NCI-H748 treated with DMSO at 0.1 percent for 48 hours (cell line): ENCODE measurements at places on chromosomes 12 and 14.

GRCh38 chr12:111636209-111636945 is 37.3 kb upstream of the ATXN2 start:
- DNase-seq, result no peak

GRCh38 chr14:35471803-35472202 is 62.2 kb upstream of the INSM2 start:
- peak; percentile 52 for DNase-seq

GRCh38 chr12:9349888-9350885 is 142.0 kb upstream of the PZP start:
- DNase-seq, result no peak

- no peak for DNase-seq
Observed at GRCh38 chr14:85601690-85602089, 71.7 kb downstream of the FLRT2 start.

DNA sequence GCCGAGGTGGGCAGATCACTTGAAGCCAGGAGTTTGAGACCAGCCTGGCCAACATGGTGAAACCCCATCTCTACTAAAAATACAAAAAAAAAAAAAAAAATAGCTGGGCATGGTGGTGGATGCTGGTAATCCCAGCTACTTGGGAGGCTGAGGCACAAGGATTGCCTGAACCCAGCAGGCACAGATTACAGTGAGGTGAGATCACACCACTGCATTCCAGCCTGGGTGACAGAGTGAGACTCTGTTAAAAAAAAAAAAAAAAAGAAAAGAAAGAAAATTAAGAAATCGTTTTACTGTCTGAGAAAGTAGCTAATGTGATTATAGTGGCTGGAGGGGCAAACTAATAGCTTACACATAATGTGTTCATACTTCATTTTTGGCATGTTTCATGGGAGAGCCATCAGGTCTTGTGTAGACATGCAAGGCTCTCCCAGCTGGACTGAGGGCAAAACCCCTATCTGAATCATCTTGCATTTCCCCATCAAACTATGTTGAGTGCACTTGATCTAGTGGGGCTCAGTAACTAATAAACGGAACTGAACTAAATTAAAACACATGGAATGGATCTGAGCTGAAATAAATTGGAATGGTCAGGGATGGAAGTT is 16.2 kb downstream of the KIF21A start:
- DNase-seq, result no peak

- DNase-seq, result no peak
Observed at GRCh38 chr12:64756376-64756775, 2.8 kb downstream of the GNS start.

DNA sequence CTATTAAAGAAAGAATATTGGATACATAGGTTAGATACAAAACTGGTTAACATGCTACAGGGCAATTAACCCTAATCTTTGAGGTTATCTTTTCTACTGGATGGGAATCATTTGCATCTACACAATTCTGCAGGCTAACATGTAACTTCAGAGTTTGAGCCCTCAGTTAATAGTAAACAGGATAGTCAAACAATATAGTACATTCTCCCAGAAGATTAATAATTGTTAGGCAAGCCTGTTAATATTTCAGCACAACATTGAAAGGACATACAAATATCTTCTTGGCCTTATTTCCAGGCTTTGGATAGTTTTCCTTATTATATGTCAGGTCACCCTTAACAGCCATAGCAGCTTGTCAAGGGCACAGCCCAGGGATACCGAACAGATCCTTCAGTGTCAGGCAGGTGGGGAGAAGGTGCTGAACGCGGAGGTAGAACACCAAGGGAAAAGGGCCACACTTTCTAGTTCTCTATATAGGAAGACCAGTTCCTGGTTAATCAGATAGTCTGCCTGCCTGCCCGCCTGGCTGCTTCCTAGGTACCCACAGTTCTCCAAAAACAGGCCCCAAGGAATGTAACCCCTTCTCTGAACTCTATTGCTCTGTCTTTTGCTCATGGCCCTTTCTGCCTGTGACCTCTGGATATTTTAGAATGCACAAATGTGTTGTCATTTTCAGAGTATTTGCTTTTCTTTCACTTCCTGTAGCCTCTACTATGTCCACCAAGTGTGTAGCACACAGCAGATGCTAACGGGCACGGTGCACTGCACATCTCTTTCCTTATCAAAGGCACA is 256.0 kb downstream of the PCNX1 start:
- no peak for DNase-seq

GRCh38 chr14:86196471-86196870 is 666.5 kb downstream of the FLRT2 start:
- no peak for DNase-seq

- no peak for DNase-seq
Observed at GRCh38 chr12:128365651-128366231, 98.8 kb downstream of the TMEM132C start.

- DNase-seq, result no peak
Observed at GRCh38 chr12:77229640-77230442, 164.5 kb upstream of the E2F7 start.

GRCh38 chr14:52974406-52974805 is 23.6 kb upstream of the FERMT2 start:
- no peak for DNase-seq

DNA sequence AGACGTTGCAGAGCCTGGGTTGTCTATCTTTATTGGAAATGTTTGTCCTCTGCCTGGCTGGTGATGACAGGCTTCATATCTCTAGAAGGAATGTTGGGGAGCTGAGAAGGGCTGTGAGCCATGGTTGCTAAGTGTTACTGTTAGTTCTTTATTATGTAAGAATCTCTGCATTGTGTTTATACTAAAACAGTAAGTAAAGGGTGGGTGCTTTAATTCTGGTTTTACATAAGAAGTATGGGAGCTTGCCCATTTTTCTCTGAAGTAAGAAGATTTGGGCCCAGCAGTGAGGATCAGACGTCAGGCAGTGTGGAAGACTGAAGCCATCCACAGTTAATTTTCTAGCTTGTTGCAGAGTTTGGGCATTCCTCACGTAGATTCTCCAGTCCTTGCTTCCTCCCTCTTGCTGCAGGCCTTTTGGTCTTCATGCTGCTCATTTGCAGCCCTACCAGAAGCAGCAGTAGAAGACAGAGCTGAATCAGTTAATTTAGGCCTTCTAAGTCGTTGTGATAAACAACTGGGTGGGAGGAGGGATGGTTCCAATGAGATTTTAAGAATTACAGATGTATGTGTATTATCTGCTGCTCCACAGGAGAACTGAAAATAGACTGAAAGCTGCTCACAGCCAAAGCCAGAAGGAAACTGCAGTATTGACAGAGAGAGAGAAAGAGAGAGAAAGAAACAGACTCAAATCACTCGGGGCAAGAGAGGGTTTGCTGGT is 21.4 kb downstream of the WNT5B start:
- DNase-seq, result no peak

- no peak for DNase-seq
Observed at GRCh38 chr12:65962036-65962430, 137.8 kb downstream of the HMGA2 start.

GRCh38 chr12:82027612-82028011 is 268.5 kb upstream of the PPFIA2 start:
- no peak for DNase-seq

GRCh38 chr14:89537911-89538310 is 120.9 kb upstream of the FOXN3 start:
- peak; percentile 85 for DNase-seq

GRCh38 chr14:54040846-54041245 is 84.2 kb upstream of the BMP4 start:
- DNase-seq, result no peak

DNA sequence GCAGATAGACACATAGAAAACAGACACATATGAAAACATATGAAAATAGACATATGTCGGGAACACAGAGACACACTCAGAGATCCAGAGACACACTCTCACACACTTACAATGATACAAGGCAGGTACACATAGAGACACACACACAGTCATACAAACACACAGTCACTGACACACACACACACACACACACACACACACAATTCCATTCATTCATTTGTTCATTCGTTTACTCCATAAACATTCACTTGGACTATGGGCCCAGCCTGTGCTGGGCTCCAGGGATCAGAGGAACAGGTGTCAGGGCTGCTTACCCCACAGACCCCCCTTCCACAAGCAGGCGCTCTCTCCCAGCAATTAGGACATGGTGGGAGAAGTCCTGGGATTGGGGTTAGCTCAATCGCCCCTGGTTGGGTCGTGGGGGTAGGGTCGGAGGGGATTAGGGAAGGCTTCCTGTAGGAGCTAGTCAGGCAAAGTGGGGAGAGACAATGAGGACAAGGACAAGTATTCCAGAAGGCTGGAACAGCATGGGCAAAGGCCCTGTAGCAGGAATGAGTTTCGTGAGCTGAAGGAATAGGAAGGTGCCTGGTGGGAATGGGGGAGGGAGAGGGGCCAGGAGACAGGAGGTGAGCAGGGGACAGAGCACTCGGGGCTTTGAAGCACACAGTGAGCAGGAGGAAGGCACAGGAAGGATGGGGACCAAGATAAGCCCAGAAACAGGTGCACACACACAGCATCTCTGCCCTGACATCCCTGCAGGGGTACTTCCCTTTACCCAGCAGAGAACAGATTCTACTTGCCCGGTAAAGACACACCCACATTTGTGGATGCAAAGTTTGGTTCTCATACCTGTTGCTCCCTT is 6.5 kb downstream of the RASAL1 start:
- no peak for DNase-seq

DNA sequence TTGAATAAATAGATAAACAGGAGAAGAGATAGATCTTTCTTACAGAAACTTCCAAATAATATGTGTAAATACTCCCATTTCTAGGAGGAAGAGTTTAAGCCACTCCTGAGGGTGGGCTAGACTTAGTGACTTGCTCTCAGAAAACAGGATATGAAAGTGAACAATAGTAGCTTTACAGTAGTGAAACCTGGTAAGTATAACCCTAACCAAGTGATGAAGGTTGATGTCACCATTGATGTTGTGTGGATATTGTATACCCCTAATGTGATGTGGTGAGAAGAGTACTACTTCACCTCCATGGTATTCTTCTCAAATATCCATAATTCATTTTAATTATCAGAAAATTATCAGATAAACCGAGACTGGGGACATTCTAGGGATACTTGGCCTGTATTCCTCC is 20.9 kb downstream of the AKAP6 start:
- no peak for DNase-seq

DNA sequence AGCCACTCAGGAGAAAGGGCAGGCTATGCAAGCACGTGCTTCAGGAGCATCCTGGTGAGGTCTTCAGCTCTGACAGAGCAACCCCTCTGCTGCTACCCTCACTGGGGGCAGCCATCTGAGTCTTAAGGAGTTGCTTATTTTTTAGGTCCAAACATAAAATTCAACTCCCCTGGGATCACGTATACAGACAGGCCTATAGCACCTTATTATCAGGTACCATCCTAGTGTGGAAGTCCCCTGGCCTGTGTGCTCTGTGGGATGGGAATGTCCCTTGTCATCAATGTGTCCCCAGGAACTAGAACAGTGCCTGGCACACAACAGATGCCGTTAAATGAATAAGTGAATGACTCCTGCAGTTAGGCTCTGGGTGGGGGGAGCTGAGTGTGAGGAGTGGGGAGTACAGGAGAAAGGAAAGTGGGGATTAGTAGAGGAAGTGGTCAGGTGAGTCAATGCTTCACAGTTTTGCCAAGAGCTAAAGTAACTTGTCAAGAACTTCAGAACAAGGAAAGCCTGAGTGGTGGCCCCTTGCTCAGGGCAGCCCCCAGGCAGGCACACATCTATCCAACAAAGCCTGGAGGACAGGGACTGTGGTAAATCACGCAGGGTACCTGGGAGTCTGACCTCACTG is 33.5 kb downstream of the DAD1 start:
- DNase-seq, result no peak

DNA sequence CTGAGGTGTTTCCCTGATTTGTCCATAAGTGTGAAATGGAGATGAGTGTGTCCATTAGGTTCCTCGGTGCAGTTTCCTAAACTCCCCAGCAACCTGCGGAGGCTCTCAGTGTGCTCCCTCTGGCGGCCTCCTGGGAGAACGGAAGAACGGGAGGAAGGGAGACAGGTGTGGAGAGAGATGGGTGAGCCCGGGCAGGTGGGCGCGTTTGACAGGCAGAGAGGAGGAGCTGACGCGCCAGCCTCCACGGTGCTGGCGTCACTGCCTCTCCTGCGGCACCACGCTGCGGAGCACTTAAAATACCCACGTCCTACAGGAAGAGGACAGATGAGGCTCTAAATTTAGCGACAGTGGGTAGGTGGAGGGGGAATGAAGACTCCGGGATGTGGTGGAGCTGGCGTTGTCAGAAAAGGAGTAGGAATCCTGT is 26.8 kb upstream of the PEX5 start:
- peak; percentile 51 for DNase-seq

DNA sequence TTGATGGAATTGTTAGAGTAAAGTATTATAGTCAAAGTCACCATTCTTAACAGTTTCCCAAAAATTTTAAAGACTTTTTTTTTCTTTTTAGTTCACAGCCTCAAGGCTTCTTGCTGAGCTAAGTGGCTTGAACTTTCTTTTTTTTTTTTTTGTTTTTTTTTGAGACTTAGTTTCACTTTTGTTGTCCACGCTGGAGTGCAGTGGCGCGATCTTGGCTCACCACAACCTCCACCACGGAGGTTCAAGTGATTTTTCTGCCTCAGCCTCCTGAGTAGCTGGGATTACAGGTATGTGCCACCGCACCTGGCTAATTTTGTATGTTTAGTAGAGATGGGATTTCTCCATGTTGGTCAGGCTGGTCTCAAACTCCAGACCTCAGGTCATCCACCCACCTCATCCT is 92.8 kb downstream of the SETD3 start:
- DNase-seq, result no peak

GRCh38 chr14:51353901-51354300 is 113.9 kb downstream of the TMX1 start:
- DNase-seq, result no peak

DNA sequence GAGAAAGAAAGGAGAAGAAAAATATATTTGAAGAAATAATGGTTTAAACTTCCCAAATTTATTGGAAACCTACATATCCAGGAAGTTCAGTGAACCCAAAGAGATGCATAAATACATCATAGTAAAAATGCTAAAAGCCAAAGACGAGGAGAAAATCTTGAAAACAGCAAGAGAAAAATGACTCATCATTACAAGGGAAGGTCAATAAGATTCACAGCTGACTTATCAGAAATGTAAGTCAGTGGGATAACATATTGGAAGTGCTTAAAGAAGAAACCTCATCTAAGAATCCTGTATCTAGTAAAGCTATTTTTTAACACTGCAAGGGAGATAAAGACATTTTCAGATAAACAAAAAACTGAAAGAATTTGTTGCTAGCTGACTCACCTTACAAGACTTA is 19.9 kb downstream of the RIC8B start:
- no peak for DNase-seq

DNA sequence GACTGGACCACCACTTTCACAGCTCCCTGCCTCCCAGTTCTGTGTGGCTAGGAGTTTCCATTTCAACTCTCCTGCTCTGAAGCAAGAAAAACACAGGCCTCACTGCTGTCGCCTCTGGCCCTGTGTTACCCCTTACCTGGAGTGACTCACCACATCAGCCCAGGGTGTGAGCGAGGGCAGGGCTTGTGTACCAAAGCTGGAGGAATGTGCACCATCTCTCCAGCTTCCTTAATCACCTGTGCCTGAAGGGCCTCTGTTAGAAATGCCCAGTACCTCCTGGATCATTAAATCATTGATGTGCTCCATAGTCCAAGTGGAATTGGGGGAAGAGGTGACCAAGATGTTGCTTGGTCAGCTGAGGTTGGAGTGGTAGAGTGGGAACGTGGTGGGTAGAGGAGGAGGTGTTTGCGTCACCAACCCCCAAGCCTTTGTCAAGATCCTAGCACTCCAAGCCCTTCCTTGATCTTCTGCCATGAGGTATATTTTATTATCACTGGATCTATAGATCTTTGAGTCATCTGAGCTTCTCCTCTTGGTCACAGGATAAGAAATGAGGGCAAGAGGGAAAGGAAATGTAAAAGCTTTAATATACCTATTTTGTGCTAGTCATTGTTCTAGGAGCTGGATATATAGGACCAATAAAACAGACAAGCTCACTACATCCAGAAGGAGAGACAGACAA is 51.3 kb downstream of the SSPN start:
- no peak for DNase-seq

GRCh38 chr12:46407361-46407760 is 34.8 kb upstream of the SLC38A2 start:
- DNase-seq, result no peak
